ENCODE measurements at places on chromosomes 12 and 14.
A peak's percentile ranks its signal among the peaks of the same experiment; 100 is the strongest.

GRCh38 chr14:39229222-39229543 is 4.5 kb upstream of the MIA2 start:
- peak; percentile 14 for DNase-seq

GRCh38 chr14:75049731-75050201 is 1.5 kb downstream of the MLH3 start:
- DNase-seq, result no peak

GRCh38 chr12:85616201-85616600 is 220.0 kb downstream of the RASSF9 start:
- no peak for DNase-seq

- no peak for DNase-seq
Measured at GRCh38 chr12:132389026-132389425, 59.6 kb upstream of the GALNT9 start.

Data from central memory CD8-positive, alpha-beta T cell (primary cell).